CD4-positive, alpha-beta memory T cell (primary cell): ENCODE measurements at places on chromosomes 4 and X. TPM values are rescaled to one million over a fixed set of nuclear protein-coding genes. Genes with fewer than 3 reads are reported as not detected.

GRCh38 chr4:67927251-67927650 lies 36.0 kb downstream of the TMPRSS11A start:
- no peak for DNase-seq

DNA sequence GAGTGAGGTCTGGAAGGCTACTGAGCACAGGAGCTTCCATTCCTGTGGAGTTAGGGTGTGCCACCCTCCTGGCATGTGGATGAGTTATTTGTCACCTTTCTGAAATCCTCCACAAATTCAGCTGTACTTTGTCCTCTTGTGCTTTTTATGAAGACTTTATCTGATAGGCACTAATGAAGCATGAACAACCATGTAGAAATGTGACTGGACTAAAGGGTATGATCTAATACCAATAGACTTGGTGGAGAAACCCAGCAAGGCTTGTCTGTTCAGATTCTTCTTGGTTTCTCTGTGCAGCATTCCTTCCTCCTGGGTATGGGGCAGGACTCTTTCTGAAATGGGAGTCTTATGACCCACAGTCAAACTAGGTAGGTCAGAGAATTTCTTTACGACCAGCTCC lies 9.6 kb downstream of the NBDY start:
- no peak for DNase-seq

DNA sequence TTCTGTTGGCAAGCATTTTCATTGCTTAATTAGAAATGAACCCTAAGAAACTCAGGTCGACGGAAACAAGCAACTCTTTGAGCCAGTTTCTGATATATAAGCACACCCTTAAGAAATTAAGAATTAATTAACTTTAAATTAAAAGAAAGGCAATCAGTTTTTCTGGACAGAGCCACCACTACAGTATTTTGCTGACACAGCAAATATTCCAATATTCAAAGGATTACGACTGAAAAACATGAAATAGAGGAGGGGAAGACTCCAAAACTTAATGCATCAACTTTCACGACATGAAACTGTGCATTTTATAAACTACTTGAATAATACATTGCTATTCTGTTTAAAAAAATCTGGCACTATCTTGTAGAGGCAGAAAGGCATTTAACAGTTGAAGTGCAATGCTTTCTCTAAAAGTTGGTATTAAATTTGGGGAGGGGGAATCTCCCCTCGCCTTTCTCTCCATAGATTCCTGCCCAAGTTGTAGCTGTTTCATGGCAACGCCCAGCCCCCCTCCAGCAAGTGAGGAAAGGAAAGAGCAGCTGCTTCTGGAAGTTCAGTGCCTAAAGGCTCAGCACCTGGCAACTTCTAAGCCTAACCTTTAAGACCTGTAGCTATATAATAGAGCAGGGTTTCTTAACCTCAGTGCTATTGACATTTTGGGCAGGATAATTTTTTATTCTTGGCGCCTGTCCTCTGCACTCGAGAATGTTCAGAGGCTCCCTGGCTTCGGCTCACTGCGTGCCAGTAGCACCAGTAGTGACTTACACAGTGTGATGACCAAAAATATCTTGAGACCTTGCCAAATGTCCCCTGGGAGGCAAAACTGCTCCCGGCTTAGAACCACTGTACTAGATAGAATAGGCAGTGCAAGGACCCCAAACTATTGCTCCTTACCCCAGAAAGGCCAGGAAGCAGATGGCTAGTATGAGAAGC lies 6.7 kb upstream of the ZCCHC18 start:
- DNase-seq, result no peak

- DNase-seq, result no peak
These were observed 28.1 kb upstream of the MAMLD1 start for GRCh38 chrX:150334981-150335380.

DNA sequence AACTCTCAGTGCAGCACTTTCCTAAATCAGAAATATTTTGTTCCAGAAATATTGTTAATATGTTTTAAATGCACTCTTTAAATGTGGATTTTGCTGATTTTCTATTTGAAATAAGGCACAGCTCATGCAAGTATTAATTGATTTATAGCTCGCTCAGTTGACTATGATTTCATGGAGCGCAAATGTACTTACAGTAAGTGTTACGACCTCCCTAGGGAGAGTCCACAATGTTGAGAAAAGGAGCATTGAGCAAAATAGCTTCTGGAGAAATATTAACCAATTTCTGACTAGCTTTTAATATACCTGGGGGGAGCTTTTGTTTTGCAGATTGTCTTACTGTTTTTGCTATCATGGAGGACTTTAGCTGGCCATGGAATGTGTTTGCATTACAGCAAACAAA lies 1687.5 kb downstream of the STIM2 start:
- no peak for DNase-seq

GRCh38 chr4:137370679-137371078 lies 161.6 kb downstream of the PCDH18 start:
- no peak for DNase-seq

GRCh38 chr4:6869944-6870343 lies 39.7 kb upstream of the TBC1D14 start:
- DNase-seq, result no peak

DNA sequence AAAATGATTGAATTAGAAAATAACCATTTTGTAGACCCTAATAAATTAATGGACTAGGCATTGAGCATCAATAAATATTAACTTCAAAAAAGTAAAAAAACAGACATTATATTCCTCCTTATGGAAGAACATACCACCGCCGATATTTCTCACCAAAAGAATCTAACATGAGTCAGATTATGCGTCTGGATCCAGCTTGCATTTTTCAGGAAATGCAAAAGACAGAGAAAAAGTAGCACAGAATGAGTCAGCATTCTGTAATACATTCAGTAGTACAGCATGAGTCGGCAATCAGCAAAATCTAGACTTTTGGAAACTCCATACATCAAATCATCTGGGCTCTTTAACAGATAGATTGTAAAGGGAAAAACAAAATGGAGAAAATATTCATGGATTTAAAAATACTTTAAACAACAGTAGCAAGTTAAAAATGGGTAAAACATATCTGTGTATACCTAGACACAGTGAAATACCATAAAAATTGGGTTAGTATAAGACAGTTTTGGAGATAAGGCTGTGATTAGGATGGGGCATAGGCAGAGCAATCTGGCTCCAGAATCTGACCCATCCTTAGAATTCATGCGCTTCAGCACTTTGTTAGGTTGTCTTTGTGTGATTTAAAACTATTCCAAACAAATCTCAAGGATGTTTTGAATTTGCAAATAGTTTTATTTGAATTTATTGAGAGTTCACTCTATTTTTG lies 633.0 kb upstream of the FAM241A start:
- no peak for DNase-seq

Gene GRSF1
- total RNA-seq, result 54.3 TPM

GRCh38 chr4:15901007-15901406 lies 37.5 kb downstream of the FGFBP1 start:
- DNase-seq, result no peak

Gene TEX13B
- not detected for total RNA-seq

GRCh38 chrX:13699183-13699826 lies 10.4 kb downstream of the RAB9A start:
- DNase-seq, result no peak
